Activated CD8-positive, alpha-beta T cell treated with anti-CD3 and anti-CD28 coated beads for 36 hours (primary cell): ENCODE measurements at places on chromosomes 7 and 10. TPM values are rescaled to one million over a fixed set of nuclear protein-coding genes. Genes with fewer than 3 reads are reported as not detected.

Gene CLDN4
- 0.72 TPM for total RNA-seq

Gene CPA1
- total RNA-seq, result not detected

Gene FAM221A
- total RNA-seq, result 7.5 TPM

Gene DGKB
- not detected for total RNA-seq
